ENCODE measurements at places on chromosomes 16 and 17.

GRCh38 chr17:62033317-62033716 is 31.8 kb downstream of the MED13 start:
- no peak for DNase-seq

- DNase-seq = no peak
Observed at GRCh38 chr17:45818041-45818440, 26.6 kb upstream of the SPPL2C start.

- no peak for DNase-seq
Observed at GRCh38 chr17:57727630-57728175, 17.4 kb downstream of the CCDC182 start.

GRCh38 chr16:27362570-27363245 is 39.3 kb upstream of the IL21R start:
- no peak for DNase-seq

GRCh38 chr16:57773655-57774295 is 28.5 kb downstream of the KIFC3 start:
- no peak for DNase-seq

DNA sequence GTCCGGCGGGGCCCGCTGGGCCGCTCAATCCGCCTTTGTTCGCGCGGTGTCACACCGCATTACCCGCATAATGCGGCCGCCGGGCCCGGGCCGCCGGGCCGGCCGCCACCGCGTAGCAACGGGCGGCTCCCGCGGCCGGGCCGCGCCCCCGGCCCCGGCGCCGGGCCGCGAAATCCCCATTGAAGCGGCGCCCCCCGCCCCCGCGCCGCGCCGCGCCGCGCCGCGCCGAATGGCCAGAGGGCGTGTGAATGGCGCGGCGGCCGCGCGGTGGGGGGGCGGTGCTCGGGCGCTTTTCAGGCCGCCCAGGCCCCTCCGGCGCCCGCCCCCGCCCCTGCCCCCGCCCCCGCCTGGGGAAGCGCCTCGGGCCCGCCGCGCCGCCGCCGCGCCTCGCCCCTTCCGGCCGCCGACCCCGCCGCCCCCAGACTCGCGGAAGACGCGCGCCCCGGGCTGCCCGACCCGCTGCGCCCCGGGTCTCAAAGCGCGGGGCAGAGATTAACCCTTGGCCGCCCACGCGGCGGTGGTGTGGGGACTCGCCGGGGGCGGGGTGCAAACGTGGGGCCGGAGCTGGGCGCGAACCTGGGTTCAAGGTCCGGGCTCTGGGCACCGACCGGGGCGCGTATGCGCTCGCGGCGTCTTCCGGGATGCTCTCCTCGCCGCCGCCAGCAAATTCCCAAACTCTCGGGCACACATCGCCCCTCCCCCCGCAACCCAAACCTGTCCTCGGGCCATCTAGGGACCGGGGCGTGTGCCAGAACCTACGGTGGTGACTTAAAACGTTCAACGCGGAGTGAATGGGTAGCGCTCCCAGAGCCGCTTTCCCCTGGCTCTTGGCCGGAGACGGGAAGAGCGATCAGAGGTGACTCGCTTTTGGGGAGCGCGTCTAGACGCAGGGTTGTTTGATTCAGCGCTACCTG is 46.7 kb downstream of the WNT3 start:
- DNase-seq = no peak

GRCh38 chr16:71214746-71215381 is 15.7 kb downstream of the HYDIN start:
- no peak for DNase-seq

DNA sequence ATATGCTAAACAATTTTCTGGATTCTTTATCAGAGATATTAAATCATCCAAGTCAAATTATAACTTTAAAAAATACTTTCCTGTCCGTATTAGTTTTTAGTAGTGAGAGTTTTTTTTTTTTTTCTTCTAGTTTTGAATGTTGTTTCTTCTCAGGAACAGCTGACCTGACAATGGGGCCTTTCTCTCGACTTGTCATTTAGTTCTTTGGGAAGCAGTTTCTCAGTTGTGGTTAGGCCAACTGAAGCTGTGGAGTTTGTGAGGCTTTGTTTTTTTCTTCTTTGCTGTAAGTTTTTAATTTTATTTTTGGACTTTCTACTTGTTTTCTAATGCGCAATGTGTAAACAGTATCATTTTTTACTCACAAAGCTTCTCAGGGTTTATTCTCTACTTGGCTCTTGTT is 140.8 kb downstream of the FTO start:
- no peak for DNase-seq

GRCh38 chr17:76092526-76093413 is 10.8 kb downstream of the EXOC7 start:
- no peak for DNase-seq

DNA sequence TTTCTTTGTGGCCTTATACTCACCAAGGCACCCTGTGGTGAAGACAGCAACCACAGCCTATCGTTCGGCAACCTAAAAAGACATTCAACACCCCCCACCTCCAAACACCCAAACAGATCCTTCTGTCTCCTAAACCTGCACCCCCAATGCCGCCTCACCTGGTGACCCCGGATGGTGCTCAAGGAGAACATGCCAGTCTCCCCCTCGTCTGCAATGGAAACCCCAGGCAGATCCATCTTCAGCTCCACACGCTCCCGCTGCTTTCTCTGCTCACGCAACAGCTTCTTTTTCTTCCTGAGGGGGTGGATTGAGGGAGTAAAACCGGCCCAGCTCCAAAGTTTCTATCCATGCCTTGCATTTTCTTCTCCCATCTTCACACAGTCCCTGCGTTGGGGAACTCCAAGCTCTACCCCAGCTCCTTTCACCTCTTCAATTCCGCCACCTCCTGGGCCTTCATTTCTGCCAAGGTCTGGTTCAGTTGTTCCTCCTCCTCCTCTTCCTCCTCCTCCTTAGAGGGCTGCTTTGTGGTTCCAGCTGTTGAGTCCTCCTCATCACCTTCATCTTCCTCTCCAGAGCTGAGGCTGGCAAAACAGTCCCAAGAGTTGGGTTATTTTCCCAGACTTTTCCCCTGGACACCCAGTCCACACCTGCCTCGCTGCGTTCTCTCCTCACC is 3.4 kb upstream of the PSMC5 start:
- DNase-seq = no peak

GRCh38 chr16:55495616-55496289 is 13.1 kb upstream of the LPCAT2 start:
- DNase-seq = no peak

- no peak for DNase-seq
Observed at GRCh38 chr16:8644211-8645140, 23.0 kb downstream of the METTL22 start.

DNA sequence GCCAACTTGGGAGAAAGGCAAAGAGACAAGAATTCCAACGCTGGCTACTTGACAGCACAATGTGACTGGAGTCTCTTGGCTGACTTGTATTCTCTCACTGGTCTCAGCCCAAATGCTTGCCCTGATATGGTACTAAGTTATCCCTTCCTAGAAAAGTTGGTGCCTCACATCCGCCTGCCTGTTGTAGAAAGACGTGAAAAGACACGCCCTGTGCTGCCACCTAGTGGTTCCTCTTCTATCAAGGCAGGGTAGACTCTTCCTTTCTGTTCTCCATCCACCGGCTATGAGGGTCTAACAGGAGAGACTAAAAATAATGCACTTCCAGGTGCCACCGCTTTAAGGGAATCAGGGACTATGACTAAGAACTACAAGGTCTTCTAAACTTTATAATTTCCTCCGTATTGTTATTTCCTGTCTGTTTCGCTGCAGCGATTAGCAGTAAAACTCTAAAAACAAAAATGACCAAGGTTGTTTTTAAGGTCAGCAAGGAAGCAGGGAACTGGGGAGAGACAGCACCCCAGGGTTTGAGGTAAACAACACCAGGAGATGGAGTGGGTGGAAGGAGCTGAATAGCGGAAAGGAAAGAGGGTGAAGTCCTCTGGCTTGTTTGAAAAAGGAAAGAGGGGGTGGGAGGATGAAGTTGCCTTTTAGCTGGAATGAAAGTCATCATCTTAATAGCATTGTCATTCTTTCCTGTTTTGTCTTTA is 109.5 kb downstream of the YPEL2 start:
- DNase-seq = peak; percentile 91

- no peak for DNase-seq
Observed at GRCh38 chr16:86986136-86986535, 331.1 kb downstream of the C16orf95 start.

DNA sequence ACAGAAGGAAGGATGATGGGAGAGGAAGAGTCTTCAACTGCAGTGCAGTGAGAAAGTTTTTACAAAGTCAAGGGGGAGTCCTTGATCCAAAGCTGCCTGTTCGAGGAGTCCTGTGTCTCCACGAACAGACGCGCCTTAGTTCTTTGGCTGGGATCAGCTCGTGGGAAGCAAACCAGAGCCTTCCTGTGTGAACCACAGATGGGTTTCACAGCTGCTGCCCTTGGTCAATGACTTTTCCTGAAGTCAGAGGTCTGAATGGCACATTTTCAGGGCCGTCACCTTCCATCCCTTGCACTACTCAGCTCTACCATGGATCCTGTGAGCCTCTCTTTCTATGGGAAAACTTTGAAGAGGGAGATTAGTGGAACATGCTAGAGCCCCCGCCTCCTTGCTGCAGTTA is 4.2 kb upstream of the SBK1 start:
- DNase-seq = no peak

GRCh38 chr17:75349589-75349988 is 55.9 kb downstream of the GRB2 start:
- DNase-seq = no peak

DNA sequence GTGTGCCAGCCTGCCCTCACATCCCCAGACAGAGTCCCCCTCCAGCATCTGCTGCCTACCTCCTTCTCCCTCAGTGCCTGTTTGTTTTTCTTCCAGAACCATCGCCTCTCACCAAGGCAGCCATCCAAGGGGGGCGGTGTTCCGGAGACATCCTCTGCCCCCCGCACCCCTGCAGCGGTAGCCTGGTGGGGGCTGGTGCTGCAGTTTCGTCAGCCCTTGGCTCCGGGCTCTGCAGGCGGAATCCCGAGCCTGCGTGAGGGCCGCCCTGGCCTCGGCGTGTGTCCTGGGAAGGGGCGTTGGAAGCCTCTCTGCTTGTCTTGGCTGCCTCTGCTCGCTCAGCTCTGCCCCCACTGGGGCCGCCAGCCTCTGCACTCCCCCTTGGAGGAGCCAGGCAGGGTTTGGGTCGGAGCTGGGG is 126.0 kb upstream of the CIBAR2 start:
- DNase-seq = no peak

- no peak for DNase-seq
Observed at GRCh38 chr17:27546624-27547300, 84.2 kb upstream of the LGALS9 start.

GRCh38 chr17:61659437-61659836 is 68.4 kb upstream of the NACA2 start:
- DNase-seq = no peak

- DNase-seq = no peak
Observed at GRCh38 chr17:17004251-17004996, 32.5 kb upstream of the TNFRSF13B start.

GRCh38 chr17:15931394-15931793 is 13.5 kb upstream of the ADORA2B start:
- no peak for DNase-seq

DNA sequence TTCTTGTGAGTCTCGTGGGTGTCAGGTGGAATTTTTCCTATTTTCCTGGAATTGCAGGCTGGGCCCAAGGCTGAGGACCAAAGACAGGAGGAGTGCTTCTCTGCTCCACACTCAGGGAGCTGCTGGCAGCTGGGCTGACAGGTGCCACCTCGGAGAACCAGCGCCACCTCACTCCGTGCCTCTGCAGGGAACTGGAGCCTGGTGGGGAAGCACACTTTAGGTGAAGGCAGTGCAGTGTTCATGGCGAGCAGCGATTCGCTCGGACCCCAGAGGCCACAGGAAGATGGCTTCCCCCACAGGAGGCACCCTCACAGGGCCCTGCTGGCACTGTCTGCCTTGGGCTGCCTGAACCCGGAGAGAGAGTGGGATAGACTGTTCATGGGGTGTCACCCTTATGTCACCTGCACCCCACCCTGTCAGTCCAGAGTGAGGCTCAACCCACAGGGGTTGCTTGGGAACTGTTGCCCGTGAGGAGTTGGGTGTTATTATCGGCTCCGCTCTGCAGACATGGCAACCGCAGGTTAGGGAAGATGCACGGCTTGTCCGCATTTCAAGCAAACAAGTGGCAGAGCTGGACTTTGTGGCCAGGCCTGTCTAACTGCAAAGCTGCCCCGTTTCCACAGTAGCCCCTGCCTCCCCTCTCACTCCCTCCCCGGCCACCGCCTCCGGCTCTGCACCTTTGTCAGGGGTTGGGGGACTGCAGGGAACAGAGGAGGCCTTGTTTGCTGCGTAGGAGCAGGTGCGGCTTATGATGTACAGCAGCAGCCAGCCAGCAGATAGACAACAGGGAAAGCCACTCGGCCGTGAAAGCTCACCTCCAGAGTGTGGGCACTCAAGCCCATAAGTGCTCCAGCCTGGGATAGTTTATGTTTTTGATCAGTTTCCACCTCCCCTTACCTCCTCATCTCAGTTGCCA is 15.5 kb downstream of the TBC1D24 start:
- no peak for DNase-seq

All from stimulated activated CD4-positive, alpha-beta T cell treated with anti-CD3 and anti-CD28 coated beads, Interleukin-2, amount 100 ng/mL, for 24 hours (primary cell).